H7 (cell line): ENCODE measurements at places on chromosomes 2 and 18. TPM values are rescaled to one million over a fixed set of nuclear protein-coding genes. Genes with fewer than 3 reads are reported as not detected.

NEB gene
- total RNA-seq = 0.14 and 1.00 TPM in 2 replicates

SNTG2 gene
- total RNA-seq = 1.5 and 2.1 TPM in 2 replicates

HTR2B gene
- total RNA-seq = not detected in 2 replicates

EVX2 gene
- total RNA-seq = not detected in 2 replicates

REG3G gene
- not detected in 2 replicates for total RNA-seq

NR4A2 gene
- 0.37 and 0.45 TPM in 2 replicates for total RNA-seq

DNA sequence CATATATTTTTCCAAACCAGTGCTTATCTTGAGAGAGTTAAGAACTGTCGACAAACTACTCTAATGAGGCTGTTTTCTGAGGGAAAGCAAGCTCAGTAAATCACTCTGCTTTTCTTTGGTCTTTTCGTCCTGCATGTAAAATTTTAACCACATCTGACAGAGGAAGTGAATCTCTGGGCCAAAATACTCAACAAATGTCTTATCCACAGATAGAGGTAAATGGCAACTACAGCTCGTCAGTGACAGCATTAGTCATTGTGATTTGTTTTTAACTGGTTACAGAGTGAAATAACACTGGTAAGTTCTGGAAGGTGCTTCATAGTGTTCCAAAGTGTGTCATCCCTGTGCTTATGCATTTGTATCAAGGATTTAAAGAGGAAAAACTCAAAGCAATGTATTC is 82.6 kb upstream of the SLC8A1 start:
- DNase-seq = no peak

DNA sequence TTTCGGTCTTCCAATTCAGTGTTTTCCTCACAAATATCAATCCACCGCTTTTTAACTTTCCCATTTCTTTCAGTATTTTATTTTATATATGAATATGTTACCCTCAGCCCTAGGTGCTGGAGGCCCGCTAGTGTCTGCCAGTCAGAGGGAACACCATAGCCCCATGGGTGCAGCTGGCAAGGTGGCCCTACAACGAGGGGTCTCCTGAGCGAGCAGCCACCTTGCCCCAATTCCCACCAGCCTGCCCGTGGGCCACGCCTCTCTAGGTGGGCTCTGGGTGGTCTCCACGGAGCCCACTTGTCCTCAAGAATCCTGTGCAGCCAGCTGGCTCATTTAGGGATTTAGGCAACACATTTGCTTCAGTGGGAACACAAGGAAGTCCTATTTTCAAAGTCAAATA is 72.5 kb upstream of the RGPD5 start:
- no peak for DNase-seq

DNA sequence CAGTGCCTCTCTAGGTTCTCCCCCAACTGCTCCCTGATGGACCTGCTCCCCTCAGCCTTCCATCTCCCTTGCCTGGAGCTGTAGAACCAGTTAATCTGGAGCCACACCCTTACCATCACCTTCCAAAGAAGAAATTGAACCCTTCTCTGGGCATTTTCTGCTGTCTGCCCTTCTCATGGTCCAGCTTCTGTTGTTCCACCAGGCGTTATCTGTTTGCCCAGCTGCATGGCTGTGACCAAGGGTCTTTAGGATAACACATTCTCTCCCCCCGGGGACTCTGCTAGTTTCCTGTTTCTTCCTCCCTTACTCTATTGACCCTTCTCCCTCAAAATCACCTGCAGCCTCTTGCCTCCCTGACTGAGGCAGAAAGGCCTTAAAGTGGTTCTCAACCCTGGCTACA is 3.2 kb upstream of the ANKRD53 start:
- peak; percentile 5 for DNase-seq

- DNase-seq = no peak
Measured at GRCh38 chr2:171478345-171478744, 43.9 kb upstream of the CYBRD1 start.

DNA sequence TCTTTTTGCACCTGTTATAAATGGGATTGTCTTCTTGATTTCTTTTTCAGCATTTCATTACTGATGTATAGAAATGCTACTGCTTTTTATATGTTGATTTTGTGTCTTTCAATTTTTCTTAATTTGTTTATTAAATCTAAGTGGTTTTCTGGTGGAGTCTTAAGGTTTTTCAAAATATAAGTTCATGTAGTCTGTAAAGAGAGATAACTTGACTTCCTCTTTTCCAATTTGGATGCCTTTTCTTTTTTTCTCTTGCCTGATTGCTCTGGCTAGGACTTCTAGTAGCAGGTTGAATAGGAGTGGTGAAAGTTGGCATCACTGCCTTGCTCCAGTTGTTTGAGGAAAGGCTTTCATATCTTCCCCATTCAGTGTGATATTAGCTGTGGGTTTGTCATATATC is 28.6 kb upstream of the GALNT5 start:
- DNase-seq = no peak
